ENCODE measurements at places on chromosomes 6 and 20.

- DNase-seq, result peak; percentile 66
These were observed 46.4 kb upstream of the DDR1 start for GRCh38 chr6:30837870-30838269.

DNA sequence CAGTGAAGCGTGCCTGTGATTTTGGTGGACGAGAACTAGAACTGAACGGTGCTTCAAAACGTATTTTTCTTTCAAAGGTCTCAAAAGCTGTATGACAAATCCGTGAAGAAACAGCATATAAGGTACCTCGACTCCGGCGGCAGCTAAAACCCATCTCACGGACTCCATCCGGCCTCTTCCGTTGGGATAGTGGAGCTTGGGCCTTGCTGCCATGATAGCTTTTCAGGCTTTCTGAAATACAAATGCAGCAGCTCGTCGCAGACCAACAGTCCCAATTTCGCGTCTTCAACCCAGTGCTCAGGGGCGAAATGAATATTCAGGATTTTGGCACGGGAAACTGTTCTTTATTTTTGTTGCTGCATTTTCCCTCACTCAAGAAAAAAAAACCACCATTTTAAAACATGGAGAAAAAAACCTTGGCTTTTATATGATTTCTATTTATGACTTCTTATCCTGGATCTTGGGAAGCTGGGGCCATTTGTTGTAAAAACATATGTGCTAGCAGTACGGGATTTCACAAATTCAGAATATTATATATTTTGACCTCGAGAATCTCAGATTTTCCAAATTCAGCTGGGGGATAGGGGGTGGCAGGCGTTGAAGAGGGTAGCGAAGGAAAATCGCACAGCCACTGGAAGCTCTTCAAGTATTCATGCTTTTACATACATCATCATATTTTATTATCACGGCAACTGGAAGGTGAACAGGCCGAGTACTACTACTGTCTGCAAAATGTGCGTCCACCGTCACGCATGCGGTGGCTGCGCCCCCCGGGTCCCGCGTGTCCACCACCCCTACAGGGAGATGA lies 849 bp downstream of the GSTA4 start:
- DNase-seq, result peak; percentile 62

- no peak for DNase-seq
These were observed 13.6 kb downstream of the GSTA2 start for GRCh38 chr6:52749556-52750152.

DNA sequence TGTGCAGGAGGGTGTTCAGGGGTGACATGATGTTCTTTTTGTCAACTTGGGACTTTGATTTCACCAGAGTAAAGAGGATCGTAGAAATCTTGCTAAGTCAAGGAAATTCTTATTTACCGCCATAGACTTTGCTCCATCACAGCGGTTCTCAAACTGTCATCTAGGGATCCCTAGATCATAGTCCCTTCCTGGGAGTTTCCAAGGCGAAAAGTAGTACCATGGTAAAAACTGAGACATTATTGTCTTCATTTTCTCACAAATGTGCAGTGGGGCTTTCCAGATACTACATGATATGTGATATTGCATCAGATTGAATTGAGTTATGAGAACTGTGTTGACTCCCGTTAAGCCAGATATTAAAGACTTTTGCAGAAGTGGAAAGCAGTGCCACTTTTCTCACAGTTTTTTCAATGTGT lies 79.7 kb downstream of the JARID2 start:
- no peak for DNase-seq

DNA sequence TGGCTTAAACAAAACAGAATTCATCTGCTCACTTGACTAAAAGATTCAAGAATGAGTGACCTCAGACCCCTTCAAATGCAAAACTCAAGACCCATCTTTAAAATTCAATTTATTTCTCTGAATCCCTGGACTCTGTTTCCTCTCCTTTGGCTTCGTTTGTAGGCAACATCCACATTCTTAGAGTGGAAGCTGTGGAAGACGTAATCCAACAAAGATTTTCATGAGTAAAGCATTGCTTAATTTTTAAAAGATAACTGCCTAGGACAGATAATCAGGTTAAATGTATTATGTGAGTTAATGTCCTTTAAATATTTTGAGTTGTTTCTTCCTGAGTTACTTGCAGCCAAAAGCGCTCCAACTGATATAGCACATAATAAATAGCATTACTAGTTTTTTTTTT lies 164.5 kb downstream of the ZMYND8 start:
- DNase-seq, result no peak

DNA sequence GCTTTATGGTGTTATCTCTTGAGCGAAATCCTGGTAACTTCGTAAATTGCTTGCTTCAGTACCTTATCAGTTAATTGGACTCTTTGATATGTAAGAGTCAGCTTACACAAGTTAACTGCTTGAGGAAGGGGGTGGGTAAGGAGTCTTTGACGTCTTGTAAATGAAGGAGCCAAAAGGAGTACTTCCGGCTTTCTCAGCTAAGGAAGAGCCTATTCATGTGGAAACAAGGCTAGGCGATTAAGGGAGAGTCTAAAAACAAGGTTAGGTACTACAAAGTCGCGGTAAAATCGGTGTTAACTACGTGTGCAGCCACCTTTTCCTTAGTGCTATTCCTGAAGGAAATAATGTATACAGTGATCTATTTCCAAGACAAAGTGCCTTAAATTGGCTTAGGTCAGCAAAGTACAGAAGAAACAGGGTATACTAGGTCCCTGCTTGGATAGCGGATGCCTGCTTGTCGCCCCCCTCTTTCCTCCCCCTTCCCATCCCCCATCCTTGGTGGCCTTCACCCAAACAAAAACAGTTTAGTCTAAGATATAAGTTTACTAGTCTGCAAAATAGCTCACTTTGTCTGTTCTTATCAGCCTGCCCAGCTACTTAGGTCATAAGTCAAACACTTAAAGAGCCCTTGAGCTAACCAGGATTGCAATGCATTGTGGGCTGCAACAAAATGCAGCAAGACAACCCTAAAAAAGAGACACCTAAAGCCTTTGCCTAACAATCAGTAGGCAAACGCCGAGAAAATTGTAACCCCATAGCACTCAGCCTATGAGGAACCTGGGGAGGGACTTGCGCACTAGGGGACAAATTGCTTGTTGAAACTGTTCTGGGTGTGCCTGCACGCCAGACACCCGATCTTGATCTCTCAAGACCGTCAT lies 147.3 kb downstream of the TRIM27 start:
- no peak for DNase-seq

- DNase-seq, result no peak
These were observed 24.5 kb downstream of the MAPK14 start for GRCh38 chr6:36052097-36052496.

DNA sequence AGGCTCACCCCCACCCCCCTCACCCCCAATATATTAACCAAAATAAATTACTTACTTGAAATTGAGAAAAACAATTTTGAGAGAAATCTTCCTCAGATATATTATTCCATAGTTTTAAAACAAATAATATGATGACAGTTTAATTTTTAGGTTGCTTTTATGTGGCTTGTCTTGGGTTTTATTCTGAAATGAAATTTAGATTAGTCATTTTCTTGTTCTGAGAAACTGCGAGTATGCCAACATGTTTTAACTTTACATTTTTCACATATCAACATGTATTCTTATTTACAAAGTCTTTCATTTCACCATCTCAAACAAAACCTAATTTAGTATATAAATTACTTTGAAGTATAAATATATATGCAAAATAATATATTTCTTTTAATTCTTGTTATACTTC lies 11.1 kb downstream of the REV3L start:
- no peak for DNase-seq

DNA sequence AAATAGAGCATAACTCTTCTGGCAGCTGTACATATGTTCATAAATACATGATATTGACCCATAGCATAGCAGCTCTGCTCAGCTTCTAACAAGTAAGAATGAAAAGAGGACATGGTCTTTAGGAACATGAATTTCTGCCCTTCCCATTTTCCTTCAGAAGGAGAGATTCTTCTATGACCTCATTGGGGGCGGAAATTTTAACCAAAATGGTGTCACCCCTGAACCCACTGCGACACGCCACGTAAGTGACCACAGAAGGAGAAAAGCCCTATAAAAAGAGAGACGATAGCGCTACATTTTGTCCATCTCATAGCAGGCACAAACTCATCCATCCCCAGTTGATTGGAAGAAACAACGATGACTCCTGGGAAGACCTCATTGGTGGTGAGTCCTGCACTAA lies at the start of gene IL17A:
Gene IL17A (plus strand): TSS at position 301 of the 400 bp plus-strand sequence. CDS start 57 bp downstream, at position 358.
- no peak for DNase-seq

GRCh38 chr6:48067148-48067712 lies 43.8 kb downstream of the PTCHD4 start:
- DNase-seq, result no peak

All from endothelial cell of umbilical vein (primary cell).